Hepatocyte (in vitro differentiated cells): ENCODE measurements at places on chromosomes 16 and 17. TPM values are rescaled to one million over a fixed set of nuclear protein-coding genes. Genes with fewer than 3 reads are reported as not detected.

Gene PNPO
- total RNA-seq: 17.0 and 18.6 TPM in 2 replicates

Gene RDM1
- 0.80 and 0.87 TPM in 2 replicates for total RNA-seq

Gene ENPP7
- 21.3 and 22.2 TPM in 2 replicates for total RNA-seq

DNA sequence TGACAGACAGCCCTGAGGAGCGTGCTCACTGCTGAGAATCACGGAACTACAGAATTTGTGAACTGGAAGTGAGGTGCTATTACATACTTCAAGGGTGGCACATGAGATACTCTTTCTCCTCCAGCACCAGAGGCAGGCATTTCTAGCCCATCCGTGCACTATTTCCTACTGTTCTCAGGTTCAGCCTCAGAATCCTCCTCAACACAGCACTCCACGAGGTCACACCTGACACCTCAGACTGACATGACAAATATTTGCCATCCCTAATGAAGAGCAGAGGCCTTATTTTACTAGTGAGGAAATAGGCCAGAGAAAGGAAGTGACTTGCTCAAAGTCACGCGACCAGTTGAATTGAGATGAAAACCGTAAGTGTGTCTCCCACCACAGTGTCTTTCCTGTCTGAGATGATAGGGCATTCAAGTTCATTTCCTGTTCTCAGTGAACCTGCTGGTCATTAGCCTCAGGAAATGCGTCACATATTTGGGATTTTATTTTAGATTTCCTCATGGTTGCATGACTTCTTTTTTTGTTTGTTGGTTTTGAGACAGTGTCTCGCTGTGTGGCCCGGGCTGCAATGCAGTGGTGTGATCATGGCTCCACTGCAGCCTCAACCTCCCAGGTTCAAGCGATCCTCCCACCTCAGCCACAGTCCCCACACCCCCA lies 23.6 kb downstream of the SEZ6 start:
- no peak for DNase-seq

DNA sequence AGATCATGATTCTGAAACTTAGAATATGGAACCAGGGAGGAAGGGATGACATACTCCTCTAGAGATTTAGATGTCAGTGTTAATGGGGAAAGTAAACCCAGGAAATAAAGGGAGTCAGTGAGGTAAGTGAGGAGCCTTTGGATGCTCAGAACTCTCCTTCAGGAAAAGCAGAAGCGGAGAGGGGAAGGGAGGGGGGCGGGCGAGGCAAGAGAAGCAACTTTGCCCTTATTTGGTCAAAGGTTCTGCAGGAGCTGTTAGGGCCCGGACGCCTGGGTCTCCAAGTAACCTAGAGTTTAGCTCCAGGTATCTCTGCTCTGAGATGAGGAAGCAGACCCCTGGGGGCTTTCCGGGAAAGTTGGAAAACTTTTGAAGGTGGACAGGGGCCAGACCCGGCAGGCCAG lies 1.3 kb downstream of the PFN1 start:
- DNase-seq: no peak

- peak; percentile 69 for DNase-seq
These were observed 154.2 kb upstream of the CDH8 start for GRCh38 chr16:62190426-62190825.
